Testis (tissue), 5 donors: ENCODE measurements at places on chromosomes 2 and 18. TPM values are rescaled to one million over a fixed set of nuclear protein-coding genes. Genes with fewer than 3 reads are reported as not detected.

- no peaks in the 10 kb centered on the region for H3K27me3 ChIP-seq
- no peak for DNase-seq
- H3K4me1 ChIP-seq: no peaks in the 10 kb centered on the region
- no peak overlapping the region for H3K27ac ChIP-seq
- H3K4me3 ChIP-seq: no peak overlapping the region
- H3K36me3 ChIP-seq: no peaks in the 10 kb centered on the region
These were observed 48.5 kb downstream of the ANKRD12 start for GRCh38 chr18:9184998-9185613.

DNA sequence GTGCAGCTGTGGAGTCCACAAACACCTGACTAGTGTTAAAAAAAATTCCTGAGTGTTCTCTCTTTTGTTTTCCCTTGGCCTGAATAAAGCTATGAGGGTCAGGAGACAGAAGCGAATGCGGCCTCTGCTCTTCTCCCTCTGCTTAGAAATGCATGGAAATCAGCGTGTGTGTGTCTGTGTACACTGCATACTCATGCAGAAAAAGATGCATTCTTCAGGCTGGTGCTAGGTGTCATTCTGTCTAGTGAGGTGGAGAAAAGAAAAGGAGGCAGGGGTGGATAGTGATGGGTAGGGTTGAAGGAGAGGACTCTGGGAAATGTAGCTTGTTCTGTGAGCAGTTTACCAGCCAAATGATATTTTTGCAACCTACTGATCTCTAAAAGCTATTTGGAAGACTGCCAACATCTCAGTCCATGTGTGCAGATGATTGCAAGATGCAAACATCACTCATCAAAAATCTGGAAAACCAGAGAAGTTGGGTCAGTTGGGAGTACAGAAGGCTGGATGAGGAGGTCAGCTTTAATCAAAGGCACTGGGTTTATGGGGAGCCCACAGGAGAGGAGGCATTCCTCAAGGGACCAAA, 177.7 kb downstream of the INSIG2 start:
- H3K4me3 ChIP-seq: no peak overlapping the region
- no peak for DNase-seq
- H3K4me1 ChIP-seq: no peaks in the 10 kb centered on the region

DNA sequence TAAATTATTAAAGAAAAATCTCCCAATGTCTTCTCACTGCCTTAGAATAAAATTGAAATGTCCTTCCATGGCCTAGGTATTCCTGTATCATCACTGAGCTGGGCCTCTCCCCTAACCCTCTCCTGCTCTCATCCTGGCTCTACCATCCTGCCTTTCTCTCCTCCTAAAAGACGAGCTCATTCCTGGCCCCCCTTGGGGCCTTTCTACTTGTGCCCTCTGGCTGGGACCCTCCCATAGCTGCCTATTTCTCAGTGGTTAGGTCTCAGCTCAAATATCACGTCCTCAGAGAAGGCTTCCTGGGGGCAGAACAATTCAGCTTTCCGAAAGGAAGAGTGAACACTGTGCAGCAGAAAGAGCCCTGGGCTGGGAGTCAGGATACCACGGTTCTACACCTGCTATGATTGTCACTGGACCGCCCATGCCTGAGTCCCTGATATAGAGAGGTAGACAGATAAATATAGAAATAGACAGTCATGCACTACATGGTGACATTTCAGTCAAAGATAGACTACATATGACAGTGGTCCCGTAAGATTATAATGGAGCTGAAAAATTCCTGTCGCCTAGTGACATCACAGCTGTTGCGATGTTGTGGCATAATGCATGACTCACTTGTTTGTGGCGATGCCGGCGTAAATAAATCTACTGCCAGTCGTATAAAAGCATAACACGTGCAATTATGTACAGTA, 9.4 kb downstream of the DNPEP start:
- H3K27ac ChIP-seq: no peak overlapping the region
- no peak overlapping the region for H3K4me3 ChIP-seq
- no peaks in the 10 kb centered on the region for H3K36me3 ChIP-seq
- no peaks in the 10 kb centered on the region for H3K4me1 ChIP-seq

GRCh38 chr2:233542507-233542906, 24.1 kb downstream of the USP40 start:
- no peak overlapping the region for H3K27ac ChIP-seq
- no peak overlapping the region for H3K4me3 ChIP-seq

The TACR1 gene
- total RNA-seq: 0.47 TPM

The KYNU gene
- 6.8 TPM for total RNA-seq

The CD207 gene
- 0.79 TPM for total RNA-seq

The FTCDNL1 gene
- 9.7 TPM for total RNA-seq

The CD8A gene
- 0.31 TPM for total RNA-seq
